ENCODE measurements at places on chromosomes 2 and 18.

DNA sequence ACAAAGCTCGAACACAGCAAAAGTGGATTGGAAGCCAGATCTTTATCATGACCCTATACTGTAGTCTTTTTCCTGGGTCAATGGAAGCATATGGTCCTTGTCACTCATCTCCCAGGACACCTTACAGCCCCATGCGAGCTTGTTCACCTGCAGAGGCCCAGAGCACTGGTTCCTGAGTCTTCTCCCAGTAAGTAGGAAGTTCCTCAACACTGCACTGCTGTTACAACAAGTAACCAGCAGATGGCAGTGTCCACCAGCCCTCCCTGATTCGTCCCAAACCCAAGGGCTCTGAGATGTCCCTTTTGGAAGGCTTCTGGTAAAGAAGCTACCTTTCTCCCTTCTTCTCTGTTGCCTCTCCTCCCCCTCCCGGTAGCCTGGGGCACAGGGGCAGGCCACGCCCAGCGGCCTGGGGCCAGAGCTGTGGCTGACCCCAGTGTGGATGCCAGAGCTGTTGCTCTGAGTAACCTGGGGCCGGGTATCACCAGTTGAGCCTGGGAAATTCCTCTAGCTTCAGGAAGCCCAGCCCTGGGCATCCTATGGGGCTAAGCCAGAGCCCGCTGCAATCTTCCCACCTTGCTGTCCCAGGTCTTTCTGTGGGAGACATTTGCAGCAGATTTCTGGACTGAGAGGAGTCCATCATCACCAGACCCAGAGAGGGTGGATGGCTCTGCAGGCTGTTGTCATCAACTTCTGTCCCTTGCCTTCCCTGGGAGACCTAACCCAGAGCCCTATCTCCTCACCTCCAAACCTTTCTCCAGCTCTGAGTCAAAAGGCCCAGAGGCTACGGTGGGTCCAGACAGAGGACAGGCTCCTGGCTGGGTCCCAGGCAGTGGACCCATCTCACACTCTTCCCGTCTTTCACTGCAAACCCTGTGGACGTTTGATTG, 5.3 kb upstream of the GDF7 start:
- no peak for DNase-seq

GRCh38 chr2:217256251-217256650, 396.4 kb upstream of the TNP1 start:
- no peak for DNase-seq

- no peak for DNase-seq
These were observed 29.2 kb downstream of the GULP1 start for GRCh38 chr2:188320861-188321260.

DNA sequence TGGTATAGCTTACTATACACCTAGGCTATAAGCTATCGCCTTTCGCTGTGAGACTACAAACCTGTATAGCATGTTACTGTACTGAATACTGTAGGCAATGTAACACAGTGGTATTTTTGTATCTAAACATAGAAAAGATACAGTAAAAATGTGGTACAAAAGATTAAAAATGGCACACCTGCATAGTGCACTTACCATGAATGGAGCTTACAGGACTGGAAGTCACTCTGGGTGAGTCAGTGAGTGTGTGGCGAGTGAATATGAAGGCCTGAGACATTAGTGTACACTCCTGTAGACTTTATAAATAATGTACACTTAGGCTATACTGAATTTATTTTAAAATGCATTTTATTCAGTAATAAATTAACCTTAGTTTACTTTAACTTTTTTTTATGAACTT, 258.2 kb upstream of the SP5 start:
- DNase-seq = no peak

DNA sequence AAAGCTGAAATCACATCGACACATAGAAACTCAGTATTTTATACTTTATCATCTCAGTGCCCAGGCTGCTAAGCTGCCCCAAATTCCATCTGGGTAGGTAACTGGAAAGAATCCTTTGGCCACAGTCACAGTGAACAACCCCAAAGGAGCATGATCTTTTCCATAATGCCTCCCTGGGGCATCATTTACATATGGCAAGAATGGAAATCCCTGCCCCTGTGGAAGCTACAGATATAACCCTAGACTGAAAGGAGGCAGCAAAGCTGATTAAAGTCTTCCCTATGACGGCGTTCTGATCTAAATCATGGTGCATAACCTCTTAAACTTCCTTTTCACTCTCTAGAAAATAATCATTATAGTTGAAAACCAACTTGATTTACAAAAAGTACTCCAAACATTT, 41.5 kb downstream of the MAP3K19 start:
- no peak for DNase-seq

DNA sequence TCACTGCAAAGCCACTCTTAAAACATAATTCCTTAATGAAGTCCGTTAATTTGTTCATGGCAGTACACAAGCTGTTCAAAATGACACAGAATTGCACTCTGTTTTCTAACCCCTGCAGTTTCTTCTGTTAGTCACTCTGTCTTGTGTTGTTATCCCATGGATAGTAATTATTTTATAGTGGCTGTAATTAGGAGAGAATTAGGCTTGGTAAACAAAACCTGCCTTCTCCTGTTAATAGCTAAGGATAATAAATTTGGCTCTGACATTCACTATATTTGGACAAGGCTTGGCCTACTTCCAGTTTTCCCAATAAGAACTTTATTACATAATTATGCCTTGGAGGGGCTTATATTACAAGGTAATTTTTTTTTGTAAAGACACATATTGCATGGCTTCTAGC, 330.3 kb upstream of the FIGN start:
- no peak for DNase-seq

DNA sequence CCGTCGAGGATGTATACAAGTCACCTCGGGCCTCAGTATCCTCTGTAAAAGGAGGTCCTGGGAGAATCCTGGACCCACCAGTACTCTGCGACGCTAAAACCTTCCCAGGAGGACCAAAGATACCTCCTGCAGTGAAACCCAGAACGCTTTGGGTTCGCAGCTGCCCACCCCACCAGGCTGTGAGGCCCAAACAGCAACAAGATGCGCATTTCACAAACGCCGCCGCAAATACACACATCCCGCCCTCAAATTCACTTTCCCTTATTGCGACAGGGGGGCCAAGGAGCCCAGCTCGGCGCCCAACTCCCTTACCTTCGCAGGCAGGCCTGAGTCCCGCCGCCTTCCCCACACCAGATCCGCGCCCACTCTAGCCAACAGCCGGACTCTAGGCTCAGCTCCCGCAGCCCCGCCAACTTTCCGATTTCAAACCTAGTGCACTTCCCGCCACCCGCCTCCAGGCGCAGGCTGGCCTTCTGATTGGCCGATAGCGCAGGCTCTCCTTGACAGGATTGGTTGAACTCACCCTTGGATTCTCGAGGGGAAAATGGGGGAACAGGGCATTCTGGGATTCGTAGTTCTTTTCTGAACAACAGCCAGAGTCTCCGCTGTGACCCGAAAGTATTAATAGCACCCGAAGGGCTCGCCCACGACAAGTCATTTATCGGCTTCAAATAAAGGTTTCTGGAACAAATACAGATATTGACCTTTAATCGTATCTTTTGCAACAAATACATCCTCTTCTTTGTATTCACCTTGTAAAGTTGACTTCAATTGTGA, at the start of gene SPC25:
SPC25 (minus strand) TSS at position 425 of the 777 bp plus-strand sequence. CDS start 911 bp downstream, outside the sequence.
- peak; percentile 68 for DNase-seq

DNA sequence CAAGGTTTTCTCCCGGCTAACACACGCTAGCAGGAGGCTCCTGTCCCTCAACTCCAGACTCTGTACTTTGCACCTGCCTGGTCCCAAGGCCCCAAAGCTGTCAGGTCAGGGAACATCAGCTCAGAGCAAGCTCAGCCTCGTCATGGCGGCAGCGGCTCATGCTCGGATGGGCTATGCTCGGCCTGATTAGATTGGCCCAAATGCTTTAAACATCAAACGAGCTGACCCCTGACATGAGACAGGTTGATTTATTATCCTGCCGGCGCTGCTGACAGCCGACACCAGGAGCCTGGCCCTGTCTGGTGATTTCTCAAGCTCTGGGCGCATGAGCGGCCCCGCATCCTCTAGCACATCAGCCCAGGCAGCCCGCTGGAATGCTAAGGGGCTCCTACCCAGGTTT, 436.4 kb downstream of the EIPR1 start:
- DNase-seq = no peak

- no peak for DNase-seq
These were observed 1.3 kb downstream of the TMEM163 start for GRCh38 chr2:134717286-134718022.

DNA sequence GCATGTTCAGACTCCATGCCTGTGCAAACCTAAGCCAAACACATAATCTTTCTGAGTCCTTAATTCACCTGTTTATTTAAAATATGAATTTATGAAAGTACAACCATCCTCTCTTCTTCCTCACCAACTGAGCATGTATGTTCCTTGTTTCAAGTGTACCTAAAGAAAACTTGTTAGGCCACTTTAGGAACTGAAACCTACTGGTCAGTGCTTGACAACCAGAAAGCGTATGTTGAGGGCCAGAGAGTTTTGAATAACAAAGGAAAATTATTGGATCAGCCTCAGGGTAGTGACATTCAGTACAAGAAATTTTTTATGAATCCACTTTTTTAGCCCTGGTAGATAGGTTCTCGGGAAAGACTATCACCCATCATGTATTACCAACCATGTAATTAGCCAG, 847.6 kb upstream of the CELF4 start:
- no peak for DNase-seq

DNA sequence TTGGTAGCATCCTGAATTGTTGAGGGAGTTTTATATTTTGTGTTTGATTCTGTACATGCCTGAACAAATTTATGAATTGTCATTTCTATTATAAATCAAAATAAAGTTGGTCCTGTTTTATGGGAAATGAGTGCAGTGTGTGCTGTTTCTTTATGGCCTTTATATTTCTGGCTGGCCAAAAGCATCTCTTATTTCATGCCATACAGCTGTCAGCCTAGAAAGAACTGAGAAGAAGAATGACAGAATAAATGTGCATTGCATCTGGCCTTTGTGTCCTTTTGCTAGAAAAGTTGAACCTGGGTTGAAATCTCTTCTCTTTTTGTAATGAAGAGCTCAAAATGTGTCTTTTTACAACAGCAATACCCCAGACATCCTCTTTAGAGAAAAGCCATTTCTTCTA, 474.7 kb upstream of the LRATD1 start:
- no peak for DNase-seq

GRCh38 chr2:85890522-85891176, 1.9 kb upstream of the ST3GAL5 start:
- peak; percentile 24 for DNase-seq

GRCh38 chr2:41414486-41415230, 633.2 kb upstream of the PKDCC start:
- no peak for DNase-seq

- no peak for DNase-seq
These were observed 147.3 kb upstream of the SPRED2 start for GRCh38 chr2:65579506-65580235.

GRCh38 chr2:240162531-240162930, 22.1 kb upstream of the OTOS start:
- DNase-seq = no peak

GRCh38 chr2:33321236-33321771, 155.1 kb upstream of the RASGRP3 start:
- DNase-seq = no peak
